ENCODE measurements at places on chromosomes 1 and 21.

GRCh38 chr1:210981490-210981889, 152.5 kb downstream of the KCNH1 start:
- no peak for DNase-seq

- no peak for DNase-seq
These were observed 8.7 kb downstream of the TNFRSF14 start for GRCh38 chr1:2564815-2565374.

GRCh38 chr1:61160526-61160925, 78.2 kb downstream of the NFIA start:
- no peak for DNase-seq

- no peak for DNase-seq
These were observed 16.4 kb downstream of the IFNGR2 start for GRCh38 chr21:33419538-33420123.

DNA sequence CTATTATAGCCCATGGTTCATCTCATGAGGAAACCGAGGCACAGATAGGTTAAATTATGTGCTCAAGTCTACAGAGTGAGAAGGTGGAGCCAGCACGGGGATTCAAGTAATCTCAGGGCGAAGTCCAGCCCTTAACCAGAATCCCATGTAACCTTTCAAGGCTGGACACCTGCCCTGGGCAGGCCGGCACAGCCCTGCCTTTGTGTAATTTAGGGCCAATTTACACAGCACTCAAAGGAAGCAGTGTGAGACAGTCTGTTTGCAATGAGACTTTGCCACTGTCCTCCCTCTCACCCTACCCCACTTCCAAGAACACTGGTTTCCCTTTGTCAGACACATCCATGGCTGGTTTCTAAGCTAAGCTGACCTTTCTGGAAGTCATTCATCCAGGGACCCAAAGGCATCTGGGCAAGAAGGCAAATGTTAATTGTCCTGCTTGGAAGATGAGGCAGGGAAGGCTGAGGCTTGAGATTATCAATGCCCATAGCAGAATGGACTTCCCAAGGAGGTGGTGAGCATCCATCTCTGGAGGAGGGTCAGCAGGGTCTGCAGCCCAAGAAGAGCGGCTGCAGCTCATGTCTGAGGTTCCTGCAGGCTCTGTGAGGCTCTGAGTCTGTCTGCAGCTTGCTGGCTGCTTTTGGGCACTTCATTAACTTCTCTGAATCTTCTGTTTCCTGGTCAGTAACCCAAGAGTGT, 159.2 kb downstream of the TRABD2B start:
- no peak for DNase-seq

DNA sequence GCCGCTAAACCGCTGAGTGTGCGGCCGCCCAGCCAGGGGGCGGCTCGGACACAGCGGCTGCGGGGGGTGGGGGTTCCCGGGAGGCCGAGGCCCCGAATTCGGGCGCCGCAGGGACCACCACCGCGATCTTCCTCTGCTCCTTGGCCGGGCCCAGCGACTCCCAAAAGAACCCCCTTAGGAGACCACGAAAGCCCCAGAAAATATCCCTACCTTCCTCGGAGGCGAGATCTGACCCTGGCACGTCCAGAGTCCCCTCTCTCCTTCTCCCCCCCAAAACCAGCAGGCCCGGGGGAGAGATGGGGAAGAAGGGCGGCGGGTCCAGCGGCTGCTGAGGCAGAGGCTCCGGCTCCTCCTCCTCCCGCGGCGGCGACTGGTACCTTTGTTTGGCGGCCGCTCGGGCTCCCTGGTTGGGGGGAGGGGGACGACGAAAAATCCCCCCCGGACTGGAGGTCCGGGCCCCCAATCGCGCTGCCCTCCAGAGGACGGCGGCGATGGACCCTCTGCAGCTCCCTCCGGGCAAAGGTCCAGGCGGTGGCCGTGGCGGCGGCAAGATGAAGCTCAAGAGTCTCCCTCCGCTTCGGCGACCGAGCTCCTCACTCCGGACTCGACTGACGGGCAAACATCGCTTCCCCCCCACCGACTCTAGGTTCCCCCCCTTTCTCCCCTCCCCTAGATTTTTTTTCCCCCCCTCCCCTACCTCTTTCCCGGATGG, at the start of gene ARID4B:
ARID4B (minus strand) TSS at position 621 of the 712 bp plus-strand sequence. CDS start 1,260 bp downstream, outside the sequence.
- DNase-seq = no peak

- no peak for DNase-seq
These were observed 205.0 kb downstream of the HIVEP3 start for GRCh38 chr1:41713557-41714327.

DNA sequence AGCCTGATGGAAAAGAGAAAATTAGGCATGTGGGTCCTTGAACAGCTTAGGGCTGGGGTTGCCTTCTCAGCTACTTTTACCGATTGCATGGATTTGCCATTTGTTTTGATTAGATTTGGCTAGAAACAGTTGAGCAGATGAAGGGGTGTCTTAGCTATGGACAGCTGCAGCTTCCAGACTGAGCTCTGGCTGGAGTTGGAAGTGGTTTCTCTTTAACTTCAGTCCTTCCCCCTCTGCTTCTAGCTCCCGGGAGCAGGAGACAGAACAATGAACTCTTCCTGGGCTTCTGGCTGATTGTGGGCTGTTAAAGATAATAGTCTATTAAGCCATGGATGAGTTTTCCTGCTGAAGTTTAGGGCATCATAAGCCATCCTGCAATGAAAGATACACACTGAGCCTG, 50.7 kb downstream of the UBE2T start:
- no peak for DNase-seq
